ENCODE measurements at places on chromosomes 13 and 19.
A peak's percentile ranks its signal among the peaks of the same experiment; 100 is the strongest.

GRCh38 chr13:20984879-20985278 is 76.5 kb downstream of the LATS2 start:
- DNase-seq: no peak

- DNase-seq: no peak
Measured at GRCh38 chr13:97165502-97166425, 56.4 kb upstream of the MBNL2 start.

GRCh38 chr13:111474136-111475002 is 153.9 kb downstream of the TEX29 start:
- DNase-seq: peak; percentile 87

- DNase-seq: no peak
Measured at GRCh38 chr19:49701271-49701786, 10.4 kb downstream of the CPT1C start.

- no peak for DNase-seq
Measured at GRCh38 chr13:46468570-46469463, 81.8 kb upstream of the RUBCNL start.

DNA sequence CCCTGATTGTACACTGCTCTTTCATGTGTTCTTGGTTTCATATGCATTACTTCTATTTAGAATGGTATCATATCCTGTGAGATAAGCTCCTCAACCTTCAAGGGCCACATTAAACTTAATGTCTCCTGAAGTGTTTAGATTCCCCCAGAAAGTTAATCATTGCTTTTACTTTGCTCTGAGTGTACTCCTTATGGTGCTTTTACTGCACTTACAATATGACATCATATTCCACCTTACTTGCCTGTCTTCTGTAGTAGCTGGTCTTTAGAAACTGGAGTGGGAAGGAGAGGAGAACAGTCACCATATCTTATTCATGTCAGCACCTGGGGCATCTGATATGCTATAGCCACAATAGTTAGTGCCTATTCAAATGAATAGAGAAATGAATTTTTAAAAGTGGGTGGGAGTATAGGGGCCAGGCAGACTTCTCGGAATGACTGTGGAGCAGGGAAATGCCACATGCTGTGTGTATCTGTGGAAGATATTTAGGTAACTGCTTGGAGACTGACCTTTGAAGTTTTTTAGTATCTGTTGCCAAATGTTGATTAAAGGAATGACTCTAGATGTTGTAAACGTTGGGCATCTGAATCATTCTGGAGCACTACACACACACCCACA is 40.2 kb downstream of the SLAIN1 start:
- DNase-seq: no peak

GRCh38 chr13:77196052-77196618 is 130.8 kb downstream of the MYCBP2 start:
- no peak for DNase-seq

- DNase-seq: peak; percentile 9
Measured at GRCh38 chr13:36086117-36086516, 45.1 kb downstream of the DCLK1 start.

DNA sequence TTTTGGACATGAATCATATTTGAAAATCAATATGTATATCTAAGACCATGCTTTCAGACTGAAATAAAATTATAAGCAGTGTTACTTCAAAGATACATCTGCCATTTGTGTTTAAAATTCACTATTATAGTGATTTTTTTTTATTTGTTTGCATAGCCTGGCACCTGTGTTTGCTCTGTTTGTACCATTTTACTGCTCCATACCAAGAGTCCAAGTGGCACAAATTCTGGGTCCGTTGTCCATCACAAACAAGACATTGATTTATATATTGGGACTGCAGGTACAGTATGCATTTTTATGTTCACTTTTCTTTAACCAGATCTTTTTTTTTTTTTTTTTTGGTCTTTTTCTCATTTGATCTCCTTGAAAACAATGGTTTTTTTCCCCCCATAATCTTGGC is 6.7 kb upstream of the GPR183 start:
- DNase-seq: no peak

- peak; percentile 46 for DNase-seq
Measured at GRCh38 chr13:110915874-110916206, 971 bp upstream of the ANKRD10 start.

DNA sequence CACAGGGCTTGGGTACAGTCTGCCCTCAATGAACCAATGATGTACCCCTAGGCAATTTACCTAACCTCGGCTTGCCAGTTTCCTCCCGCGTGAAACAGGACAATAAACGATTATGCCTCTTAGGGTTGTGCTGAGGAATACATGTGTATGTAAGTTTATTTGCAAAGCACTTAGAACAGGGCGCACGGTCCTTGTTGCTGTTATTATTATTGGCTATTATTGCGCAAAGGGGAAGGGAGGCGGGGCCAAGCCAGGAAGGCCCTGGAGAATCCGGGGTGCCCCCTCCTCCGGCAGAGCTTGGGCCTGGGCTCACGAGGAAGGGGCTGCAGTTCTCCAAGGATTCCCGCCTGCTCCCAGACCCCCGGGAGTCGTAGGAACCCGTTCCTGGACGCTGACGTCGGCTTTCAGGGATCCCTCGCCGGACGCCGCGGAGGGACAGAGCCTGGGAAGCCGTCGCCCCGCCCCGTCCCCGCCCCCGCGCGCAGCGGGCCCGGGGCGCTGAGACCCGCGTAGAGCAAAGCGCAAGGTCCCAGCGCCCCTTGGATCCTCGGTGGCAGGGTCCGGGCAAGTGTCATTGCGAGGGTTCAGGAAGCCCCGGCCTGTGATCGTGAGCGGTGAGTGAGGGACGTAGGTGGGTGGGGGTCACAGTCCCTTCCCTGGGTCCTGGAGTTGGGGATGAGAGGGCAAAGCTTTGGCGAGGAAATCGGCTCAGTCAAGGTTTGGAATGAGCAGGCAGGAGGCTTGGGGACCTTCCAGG is at the start of gene TMEM91:
Gene TMEM91 (plus strand): TSS at position 293 of the 757 bp plus-strand sequence. CDS start 1,777 bp downstream, outside the sequence.
- DNase-seq: peak; percentile 23

GRCh38 chr19:43534816-43535761 is 2.1 kb downstream of the ZNF575 start:
- no peak for DNase-seq

DNA sequence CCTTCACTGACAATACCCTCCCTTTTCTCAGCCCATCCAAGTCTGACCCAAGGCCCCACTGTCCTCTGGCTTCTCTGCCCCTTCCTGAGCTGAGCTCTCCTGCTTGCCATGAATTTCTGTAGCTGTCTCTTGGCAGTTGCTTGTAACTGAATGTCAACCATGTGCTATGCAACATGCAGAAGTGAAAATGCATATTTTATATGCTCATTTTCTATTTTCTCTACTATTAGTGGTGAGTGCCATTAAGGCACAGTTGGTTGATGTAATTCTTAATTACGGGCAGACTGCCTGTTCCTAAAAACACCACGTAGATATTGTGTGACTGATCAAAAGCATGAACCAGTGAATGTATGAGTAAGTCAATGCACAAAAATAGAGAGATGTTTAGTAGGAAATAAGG is 29.6 kb downstream of the TNFSF11 start:
- no peak for DNase-seq

GRCh38 chr13:27137759-27138158 is 33.9 kb downstream of the USP12 start:
- no peak for DNase-seq

DNA sequence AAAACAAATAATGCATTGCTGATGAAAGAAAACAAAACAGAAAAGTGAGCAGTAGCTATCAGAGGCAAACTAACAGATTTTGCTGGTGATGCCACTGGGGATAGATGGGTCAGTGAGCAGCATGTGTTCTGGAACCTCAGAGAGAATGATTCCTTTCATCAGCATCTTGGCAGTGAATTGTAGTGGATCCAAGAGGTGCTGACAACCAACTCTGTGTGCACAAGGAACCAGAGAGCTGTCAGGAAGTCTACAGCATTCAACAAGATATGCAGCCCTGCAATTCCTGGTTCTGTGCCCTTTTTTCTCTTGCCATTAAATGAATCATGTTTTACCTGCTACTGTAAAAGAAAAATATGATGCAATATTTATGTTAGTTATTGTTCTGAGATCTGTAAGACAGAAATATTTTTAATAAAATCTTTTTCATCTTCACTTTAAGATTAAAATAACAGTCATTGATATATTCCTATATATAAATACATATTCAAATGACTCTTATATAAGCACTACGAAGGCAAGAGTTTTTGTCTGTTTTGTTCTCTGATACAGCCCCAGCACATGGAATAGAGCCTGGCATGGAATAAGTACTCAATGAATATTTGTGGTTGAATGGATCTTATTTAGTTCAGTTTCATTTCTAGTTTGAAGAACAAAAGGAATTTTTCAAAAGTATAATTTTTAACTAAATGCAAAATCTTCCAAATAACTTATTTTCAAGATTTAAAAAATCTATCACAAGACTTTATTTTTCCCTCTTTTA is 80.8 kb downstream of the FREM2 start:
- no peak for DNase-seq

DNA sequence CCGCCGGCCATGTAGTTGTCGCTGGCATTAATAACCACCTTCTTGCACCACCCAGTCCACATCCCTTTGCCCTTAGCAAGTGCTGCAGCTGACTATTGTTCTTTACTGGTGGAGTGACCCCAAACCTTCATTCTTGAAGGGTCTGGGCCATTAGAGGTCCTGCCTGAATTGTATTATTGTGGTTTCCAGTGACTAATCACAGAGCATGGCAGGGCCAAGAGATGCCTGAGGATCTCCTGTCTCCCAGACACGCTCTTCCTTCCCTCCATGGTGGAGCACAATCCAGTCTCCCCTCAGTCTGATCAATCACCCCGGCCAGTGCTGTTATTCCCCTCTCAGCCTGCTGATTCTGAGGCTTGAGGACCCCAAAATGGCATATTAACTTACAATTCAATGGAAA is 39.0 kb downstream of the C1QTNF9 start:
- DNase-seq: no peak

DNA sequence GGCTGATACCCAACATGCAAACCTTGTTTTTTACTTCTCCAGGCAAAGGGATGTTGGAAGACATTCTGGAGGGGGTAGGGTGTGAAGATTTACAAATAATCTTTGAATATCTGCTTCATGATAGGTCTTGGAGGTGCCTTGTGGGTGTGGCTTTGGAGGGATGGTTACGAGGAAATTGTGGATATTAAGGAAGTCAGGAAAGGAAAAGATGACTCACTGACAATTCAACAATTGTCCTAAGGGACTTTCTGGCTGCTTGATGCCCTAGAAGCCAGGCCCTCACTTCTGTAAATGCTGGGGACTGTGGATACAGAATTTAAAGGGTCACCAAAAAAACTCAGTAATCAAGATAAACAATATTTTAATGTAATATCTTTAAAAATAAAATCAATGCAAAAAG is 37.4 kb upstream of the ZNF527 start:
- DNase-seq: no peak

DNA sequence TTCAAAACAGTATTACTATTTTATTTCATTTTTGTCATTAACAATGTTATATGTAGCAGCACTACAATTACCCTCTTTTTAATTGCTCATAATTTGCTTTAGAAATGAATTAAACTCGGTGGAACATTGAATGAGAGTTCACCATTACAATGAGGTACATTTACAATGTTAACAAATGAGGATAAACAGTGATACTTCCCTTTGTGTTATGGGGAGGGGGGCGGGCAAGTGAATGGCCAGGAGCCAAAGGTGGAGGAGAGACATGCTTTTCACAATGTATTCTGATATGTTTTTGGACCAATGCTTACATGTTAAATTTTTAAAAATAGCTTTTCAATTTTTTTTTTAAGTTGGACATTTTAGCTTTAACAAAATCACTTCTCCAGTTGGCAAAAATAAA is 34.2 kb downstream of the NALCN start:
- DNase-seq: peak; percentile 39

- no peak for DNase-seq
Measured at GRCh38 chr13:39210961-39211534, 172.8 kb downstream of the NHLRC3 start.

GRCh38 chr19:51803967-51804366 is 9.0 kb downstream of the FPR3 start:
- DNase-seq: no peak

DNA sequence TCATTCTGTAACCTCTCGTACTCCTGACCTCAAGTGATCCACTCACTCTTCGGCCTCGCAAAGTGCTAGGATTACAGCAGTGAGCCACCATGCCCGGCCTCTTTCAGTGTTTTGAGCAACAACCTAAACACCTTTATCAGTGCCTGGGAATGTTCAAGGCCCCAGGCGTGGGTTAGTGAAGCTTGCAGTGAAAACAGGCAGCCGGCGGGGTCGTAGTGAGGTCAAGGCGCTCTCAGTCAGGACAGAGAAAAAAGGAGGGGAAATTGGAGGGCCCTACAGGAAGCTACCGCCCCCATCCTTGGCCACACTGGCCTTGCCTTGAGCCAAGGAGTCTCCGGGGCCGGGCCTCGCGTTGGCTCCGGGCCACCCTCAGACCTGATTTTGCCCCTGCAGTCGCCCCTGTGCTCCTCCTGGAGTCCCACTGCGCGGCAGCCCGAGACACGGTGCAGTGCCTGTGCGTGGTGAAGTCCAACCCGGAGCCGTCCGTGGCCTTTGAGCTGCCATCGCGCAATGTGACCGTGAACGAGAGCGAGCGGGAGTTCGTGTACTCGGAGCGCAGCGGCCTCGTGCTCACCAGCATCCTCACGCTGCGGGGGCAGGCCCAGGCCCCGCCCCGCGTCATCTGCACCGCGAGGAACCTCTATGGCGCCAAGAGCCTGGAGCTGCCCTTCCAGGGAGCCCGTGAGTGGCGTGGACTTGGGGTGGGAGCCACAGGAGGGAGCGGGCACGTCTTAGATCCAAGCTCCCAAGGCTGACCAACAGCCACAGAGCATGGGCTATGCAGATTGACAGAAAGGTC is 17.7 kb downstream of the MAG start:
- no peak for DNase-seq

- peak; percentile 21 for DNase-seq
Measured at GRCh38 chr13:107139006-107139405, 571.1 kb upstream of the ARGLU1 start.

- no peak for DNase-seq
Measured at GRCh38 chr13:19818223-19818842, 35.6 kb upstream of the PSPC1 start.

DNA sequence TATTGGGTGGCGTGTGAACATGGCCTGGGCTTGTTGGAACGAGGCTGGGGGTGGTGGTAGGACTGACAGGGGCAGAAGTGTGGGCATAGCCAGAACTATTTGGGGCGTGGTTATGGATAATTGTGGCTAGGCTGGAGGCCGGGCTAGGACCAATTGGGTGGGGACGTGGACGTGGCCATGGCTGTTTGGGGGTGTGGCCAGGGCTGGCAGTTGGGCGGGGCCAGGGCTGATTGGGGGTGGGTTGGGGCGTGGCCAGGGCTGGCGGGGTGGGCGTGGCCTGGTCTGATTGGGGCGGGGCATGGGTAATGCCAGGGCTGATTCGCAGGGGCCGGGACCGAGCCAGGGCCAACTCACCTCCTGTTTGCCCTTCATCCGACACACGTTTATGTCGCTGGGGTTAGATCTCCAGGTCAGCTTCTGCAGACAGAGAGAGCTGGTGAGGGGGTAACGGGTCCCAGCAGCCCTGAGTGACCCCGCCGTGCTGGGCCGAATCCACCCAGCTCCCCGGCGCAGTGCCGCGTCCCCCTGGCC is 2.8 kb downstream of the SEMA6B start:
- no peak for DNase-seq

DNA sequence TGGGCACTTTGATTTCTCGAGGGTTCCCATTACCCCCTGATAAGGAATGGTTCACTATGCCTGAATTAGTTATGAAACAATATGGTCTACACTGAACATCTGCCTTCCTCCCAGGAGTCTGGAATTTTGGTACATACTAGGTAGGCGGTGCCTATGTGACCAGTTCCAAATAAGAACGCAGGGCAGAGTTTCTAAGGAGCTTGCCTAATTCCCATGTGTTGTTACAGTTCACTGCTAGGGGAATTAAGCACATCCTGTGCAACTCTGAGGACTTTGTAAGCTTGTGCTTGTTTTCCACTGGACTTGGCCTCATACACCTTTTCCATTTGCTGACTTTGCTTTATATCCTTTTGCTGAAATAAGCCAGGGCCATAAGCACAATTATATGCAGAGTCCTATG is 29.2 kb downstream of the RBM26 start:
- no peak for DNase-seq

Measured in NCI-H1105 treated with DMSO at 0.1 percent for 48 hours (cell line).